ENCODE measurements at places on chromosomes 16 and 17. TPM values are rescaled to one million over a fixed set of nuclear protein-coding genes. Genes with fewer than 3 reads are reported as not detected.

The HAS3 gene
- polyA plus RNA-seq: 0.60 TPM

The CCL4L2 gene
- polyA plus RNA-seq: 0.58 TPM

DNA sequence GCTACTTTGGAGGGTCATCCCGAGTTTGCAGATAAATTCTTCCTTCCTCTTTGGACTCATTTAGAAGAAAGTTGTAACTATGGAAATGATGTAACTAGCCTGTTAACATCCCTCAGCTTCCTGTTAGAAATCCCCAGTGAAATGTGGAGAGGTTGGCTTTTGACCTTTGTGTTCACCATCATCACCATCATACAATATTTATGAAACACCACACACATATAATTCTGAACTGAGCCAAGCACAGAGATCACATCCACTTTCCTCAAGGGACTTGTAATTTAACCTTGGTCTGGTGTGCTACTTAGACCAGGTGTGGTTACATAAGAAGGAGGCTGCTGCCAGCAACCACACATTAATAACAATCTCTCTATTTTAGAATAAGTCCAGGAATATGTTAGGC, 2.5 kb downstream of the CAPNS2 start:
- DNase-seq: peak; percentile 30

DNA sequence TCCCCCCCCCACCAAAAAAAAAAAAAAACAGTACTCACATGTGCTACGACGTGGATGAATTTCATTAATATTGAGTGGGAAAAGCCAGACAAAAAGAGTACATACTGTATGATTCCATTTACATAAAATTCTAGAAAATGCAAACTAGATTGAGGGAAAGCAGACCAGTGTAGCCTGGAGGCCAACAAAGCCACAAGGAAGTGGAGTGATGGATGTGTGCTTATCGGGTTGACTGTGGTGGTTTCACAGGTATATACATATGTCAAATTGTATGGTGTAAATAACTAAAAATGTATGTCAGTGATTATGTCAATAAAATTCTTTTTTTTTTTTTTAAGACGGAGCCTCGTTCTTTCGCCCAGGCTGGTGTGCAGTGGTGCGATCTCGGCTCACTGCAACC, 1.9 kb upstream of the PLD6 start:
- DNase-seq: no peak

DNA sequence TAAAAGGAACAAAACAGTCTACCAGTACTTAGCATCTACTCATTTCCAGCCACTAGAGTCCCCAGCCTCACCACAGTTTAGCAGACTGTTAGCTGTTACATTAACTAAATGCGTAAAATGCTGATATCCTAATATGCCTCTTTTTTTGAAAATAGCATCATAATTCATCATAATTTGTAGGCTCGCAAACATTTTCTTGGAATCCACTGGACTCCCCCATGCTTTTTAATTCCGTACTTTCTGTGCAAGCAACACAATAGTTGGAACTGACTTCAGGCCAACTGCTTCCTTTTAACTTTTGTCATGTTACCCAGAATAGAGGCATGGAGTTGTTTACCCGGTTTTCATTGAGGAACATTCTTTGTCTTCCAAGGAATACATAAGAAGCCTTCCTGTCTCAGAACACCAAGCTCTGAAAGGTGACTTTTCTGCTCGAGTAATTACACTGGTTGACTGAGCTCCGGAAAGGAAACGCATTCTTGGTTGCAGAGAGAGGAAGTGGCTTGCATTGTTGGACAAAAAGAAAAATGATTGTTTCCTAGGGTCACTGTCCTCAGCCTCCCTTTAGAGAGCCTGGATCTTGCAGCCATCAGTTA, 30.9 kb upstream of the SEC14L1 start:
- DNase-seq: no peak

- no peak for DNase-seq
Measured at GRCh38 chr16:69839240-69839688, 77.1 kb downstream of the WWP2 start.
